Chondrocyte (in vitro differentiated cells): ENCODE measurements at places on chromosomes 6 and 20. TPM values are rescaled to one million over a fixed set of nuclear protein-coding genes. Genes with fewer than 3 reads are reported as not detected.

The HRH3 gene
- total RNA-seq = not detected in 3 replicates

- no peak overlapping the region for H3K27ac ChIP-seq
- no peak overlapping the region for H3K4me3 ChIP-seq
- no peak for DNase-seq
- H3K27me3 ChIP-seq = no peaks in the 10 kb centered on the region
- no peaks in the 10 kb centered on the region for H3K4me1 ChIP-seq
These were observed 911.1 kb upstream of the MAN1A1 start for GRCh38 chr6:120260636-120261035.

DNA sequence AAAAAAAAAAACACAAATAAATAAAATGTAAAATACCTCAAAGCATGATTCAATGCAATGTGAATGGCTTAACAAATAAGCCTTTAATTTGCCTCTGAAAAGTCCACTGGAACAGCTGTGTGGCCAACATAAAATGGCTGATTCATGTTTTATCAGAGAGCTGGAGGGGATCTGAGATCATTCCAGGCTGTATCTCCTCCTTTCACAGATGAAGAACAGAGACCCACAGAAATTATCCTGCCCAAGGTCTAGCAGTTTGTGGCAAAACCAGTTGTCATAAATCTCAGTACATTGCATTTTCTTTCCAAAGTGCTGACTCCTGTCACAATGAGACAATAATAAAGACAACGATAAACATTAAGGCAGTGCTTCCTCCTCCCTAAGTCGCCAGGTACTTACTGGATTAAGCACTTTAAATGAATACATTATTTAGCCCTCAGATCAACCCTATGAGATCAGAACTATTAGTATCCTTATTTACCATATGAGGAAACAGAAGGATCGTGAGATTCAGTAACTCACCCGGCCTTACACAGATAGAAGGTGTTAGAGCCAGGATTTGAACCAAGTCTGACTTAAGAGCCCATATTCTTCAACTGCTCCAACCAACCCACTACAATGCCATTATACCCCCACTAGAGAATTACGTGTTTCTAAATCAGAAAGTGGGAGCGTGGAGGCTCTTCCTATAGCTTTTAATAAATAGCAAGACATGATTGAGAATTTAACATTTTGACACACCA lies 118.3 kb downstream of the KIF13A start:
- no peak overlapping the region for H3K27ac ChIP-seq
- H3K4me1 ChIP-seq = peaks cover 45% of the 10 kb centered on the region
- no peak for DNase-seq
- peaks cover 2% of the 10 kb centered on the region for H3K36me3 ChIP-seq

The ADGRF5 gene
- 0.67 to 0.95 TPM in 2 of 3 replicates, not detected in the other for total RNA-seq

- H3K27ac ChIP-seq = no peak overlapping the region
- DNase-seq = no peak
- H3K4me3 ChIP-seq = no peak overlapping the region
These were observed 88.1 kb downstream of the GRM4 start for GRCh38 chr6:34057790-34058189.

DNA sequence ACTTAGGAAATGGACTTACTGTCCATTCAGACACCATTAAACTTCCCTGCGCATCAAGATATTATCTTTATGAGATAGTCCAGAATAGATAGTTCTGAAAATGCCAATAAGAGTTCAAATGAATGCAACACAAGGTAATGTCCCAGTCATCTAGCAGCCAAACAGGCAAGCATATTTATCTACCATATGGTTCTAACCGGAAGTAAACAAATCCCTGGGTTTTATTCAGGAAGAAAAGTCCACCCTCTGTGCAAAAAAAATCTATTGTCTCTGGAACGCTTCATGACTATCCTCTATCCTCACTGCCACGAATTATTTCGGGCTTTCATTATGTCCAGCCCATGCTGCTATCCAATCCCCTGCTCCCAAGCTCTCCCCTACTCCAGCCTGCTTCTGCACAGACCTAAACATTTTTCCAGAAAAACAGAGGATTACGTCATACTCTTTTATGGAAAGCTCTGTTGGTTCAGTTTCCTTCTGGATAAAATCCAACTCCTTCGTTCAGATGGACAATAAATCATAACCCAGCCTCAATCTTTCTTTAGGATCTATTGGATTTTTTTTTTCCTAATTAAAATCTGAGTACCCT lies 11.4 kb downstream of the PPIL6 start:
- no peak overlapping the region for H3K27ac ChIP-seq
- no peaks in the 10 kb centered on the region for H3K4me1 ChIP-seq
- no peak for DNase-seq

GRCh38 chr6:147870506-147871110 lies 362.1 kb downstream of the SAMD5 start:
- peaks cover 39% of the 10 kb centered on the region for H3K4me1 ChIP-seq
- DNase-seq = no peak
- no peaks in the 10 kb centered on the region for H3K36me3 ChIP-seq
- H3K27me3 ChIP-seq = no peaks in the 10 kb centered on the region

The DNAAF9 gene
- 14.8 to 17.8 TPM (median 16.8 TPM) in 3 replicates for total RNA-seq

The CST1 gene
- total RNA-seq = not detected in 3 replicates

The FABP7 gene
- not detected in 3 replicates for total RNA-seq

- H3K4me1 ChIP-seq = peaks cover 19% of the 10 kb centered on the region
- no peak overlapping the region for H3K27ac ChIP-seq
- no peak overlapping the region for H3K4me3 ChIP-seq
These were observed 1.0 kb downstream of the NUDT3 start for GRCh38 chr6:34391473-34391785.

The DNPH1 gene
- total RNA-seq = 22.8 to 34.1 TPM (median 24.5 TPM) in 3 replicates

DNA sequence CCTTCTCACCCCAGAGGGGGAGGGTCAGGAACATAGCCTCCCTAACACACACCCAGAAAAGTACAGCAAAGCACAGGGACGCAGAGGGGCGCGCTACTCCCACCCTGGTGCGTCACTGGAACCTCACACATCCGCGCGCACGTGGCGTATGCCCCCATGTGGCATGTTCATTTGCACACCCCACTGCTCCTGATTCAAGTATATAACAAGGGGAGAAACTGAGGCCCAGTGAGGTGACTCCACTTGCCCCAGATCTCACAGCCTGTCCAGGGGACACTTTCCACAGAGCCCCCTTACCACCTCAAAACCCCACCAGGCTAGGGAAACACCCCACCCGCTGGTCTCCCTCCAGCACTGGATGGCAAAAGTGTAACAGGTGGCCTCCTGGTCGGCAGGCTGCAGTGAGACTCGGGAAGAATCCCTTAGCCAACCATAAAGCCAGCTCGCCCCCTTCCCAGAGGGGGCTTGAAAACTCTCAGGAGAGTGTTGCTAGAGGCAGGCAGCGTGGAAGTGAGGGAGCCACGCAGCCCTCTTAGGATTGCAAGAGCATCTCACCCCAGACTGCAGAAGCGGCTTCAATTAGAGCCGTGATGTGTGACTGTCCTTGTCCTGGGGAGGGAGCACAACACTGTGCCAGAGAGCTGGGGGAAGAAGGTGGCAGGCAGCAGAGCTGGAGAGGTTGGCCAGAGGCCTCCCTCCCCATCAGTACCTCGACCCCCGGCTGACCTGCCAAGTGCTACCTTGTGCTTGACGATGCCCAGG lies at the start of gene GRM4:
TSS of gene GRM4 (minus strand) at position 67 of the 762 bp plus-strand sequence. CDS start 12,591 bp downstream, outside the sequence.
- no peak within 1 kb of the TSS for H3K27ac ChIP-seq
- peaks cover 11% of the 10 kb centered on the region for H3K4me1 ChIP-seq
- DNase-seq = peak; percentile 71
- H3K36me3 ChIP-seq = no peaks in the 10 kb centered on the region

GRCh38 chr20:8934362-8934761 lies 134.5 kb upstream of the PLCB4 start:
- DNase-seq = no peak
- no peak overlapping the region for H3K27ac ChIP-seq
- peaks cover 13% of the 10 kb centered on the region for H3K4me1 ChIP-seq
- H3K27me3 ChIP-seq = no peaks in the 10 kb centered on the region

The SLC17A2 gene
- not detected in 3 replicates for total RNA-seq

GRCh38 chr20:24747010-24747712 lies 201.9 kb upstream of the CST7 start:
- H3K27me3 ChIP-seq = no peaks in the 10 kb centered on the region
- peaks cover 2% of the 10 kb centered on the region for H3K36me3 ChIP-seq
- no peak overlapping the region for H3K4me3 ChIP-seq
- H3K27ac ChIP-seq = no peak overlapping the region

GRCh38 chr6:110093981-110094380 lies 85.5 kb downstream of the WASF1 start:
- peaks cover 20% of the 10 kb centered on the region for H3K4me1 ChIP-seq
- no peak overlapping the region for H3K4me3 ChIP-seq
- DNase-seq = no peak
- no peak overlapping the region for H3K27ac ChIP-seq
- no peaks in the 10 kb centered on the region for H3K27me3 ChIP-seq

The PTK7 gene
- total RNA-seq = 282 to 293 TPM (median 288 TPM) in 3 replicates

The UCKL1 gene
- 24.3 to 27.5 TPM (median 27.2 TPM) in 3 replicates for total RNA-seq

The MOCS1 gene
- 13.3 to 36.6 TPM (median 35.2 TPM) in 3 replicates for total RNA-seq

DNA sequence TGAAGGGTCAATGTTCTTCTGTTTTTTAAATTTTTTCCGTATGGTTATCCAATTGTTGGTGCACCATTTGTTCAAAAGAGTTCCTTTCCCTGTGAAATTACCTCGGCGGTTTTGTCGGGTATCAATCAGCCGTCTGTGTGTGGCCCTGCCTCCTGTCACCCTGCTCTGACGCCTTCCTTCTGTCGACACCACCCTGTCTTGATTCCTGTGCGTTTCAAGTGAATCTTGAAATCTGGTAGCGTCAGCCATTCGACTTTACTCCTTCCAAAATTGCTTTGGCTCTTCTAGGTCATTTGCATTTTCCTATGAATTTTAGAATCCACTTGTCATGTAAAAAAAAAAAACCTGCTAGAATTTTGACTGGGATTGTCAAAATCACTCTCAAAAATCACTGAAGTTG lies 181.1 kb downstream of the CDH4 start:
- H3K4me1 ChIP-seq = peaks cover 18% of the 10 kb centered on the region
- H3K27ac ChIP-seq = no peak overlapping the region
- no peaks in the 10 kb centered on the region for H3K36me3 ChIP-seq

DNA sequence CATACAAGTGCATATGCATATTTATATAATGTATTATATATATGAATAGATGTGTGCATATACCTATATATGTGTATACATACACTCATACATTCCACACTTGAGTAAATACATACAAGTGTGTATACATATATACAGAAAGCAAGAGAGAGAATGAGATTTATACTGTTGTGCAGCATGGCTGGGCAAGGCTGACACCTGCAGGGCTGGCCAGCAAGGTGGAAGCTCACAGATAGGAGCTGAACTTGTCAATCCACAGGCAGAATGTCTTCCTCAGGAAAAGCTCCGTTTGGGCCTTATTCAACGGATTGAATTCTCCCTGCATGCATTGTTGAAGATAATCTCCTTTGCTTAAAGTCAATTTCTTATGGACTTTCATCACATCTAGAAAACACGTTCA lies 256.7 kb downstream of the ZNF217 start:
- no peaks in the 10 kb centered on the region for H3K4me1 ChIP-seq
- H3K36me3 ChIP-seq = no peaks in the 10 kb centered on the region
- no peaks in the 10 kb centered on the region for H3K27me3 ChIP-seq
- H3K27ac ChIP-seq = no peak overlapping the region
- DNase-seq = no peak
- H3K4me3 ChIP-seq = no peak overlapping the region

The MATN4 gene
- 0.10 to 0.26 TPM in 2 of 3 replicates, not detected in the other for total RNA-seq

The ARMH2 gene
- total RNA-seq = not detected in 3 replicates

The IL17F gene
- total RNA-seq = not detected in 3 replicates

DNA sequence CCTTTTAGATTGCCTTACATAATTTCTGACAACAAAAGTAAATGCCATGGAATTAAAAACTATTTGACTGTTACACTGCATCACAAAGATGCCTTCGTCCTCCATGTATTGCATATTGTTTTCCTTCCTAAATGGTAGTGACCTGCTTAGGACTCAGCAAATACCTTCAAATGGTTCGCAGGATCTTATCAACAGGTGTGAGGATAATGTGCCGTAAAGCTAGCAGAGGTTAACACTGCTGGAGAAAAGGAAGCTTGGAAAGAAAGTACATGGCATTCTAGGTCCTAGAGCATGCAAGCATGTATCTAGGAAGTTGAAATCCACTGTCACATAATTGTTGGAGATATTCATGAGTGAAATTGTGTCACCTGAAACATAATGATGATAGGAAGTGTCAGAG lies 5.5 kb downstream of the CLVS2 start:
- H3K4me3 ChIP-seq = no peak overlapping the region
- peaks cover 55% of the 10 kb centered on the region for H3K27me3 ChIP-seq

The KHDRBS2 gene
- not detected in 3 replicates for total RNA-seq

DNA sequence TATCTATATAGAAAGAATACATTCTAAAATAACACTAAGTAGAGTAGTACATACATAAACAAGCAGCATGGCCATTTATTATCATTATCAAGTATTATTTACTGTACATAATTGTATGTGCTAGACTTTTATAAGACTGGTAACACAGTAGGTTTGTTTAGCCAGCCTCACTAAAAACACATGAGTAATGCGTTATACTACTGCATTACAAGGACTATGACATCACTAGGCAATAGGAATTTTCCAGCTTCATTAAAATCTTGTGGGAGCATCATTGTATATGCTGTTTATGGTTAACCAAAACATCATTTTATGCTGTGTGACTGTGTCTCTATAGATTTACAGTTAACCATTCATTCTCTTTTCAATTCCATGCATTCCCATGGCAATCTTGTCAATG lies 131.7 kb upstream of the HDGFL1 start:
- H3K36me3 ChIP-seq = no peaks in the 10 kb centered on the region
- no peak overlapping the region for H3K4me3 ChIP-seq
- no peak for DNase-seq
- no peak overlapping the region for H3K27ac ChIP-seq

- H3K27me3 ChIP-seq = peaks cover 17% of the 10 kb centered on the region
- H3K36me3 ChIP-seq = no peaks in the 10 kb centered on the region
- H3K4me3 ChIP-seq = peak overlapping the region; percentile 64
- DNase-seq = no peak
These were observed 130.2 kb upstream of the AKIRIN2 start for GRCh38 chr6:87832025-87832825.

The LAMA5 gene
- 156 to 368 TPM (median 355 TPM) in 3 replicates for total RNA-seq

The HFE gene
- total RNA-seq = 6.1 to 7.5 TPM (median 6.4 TPM) in 3 replicates

- no peaks in the 10 kb centered on the region for H3K36me3 ChIP-seq
- no peak overlapping the region for H3K27ac ChIP-seq
- peaks cover 47% of the 10 kb centered on the region for H3K27me3 ChIP-seq
- H3K4me3 ChIP-seq = no peak overlapping the region
These were observed 241.1 kb downstream of the PREX1 start for GRCh38 chr20:48586730-48587129.

The SOX18 gene
- 2.1 to 2.8 TPM (median 2.3 TPM) in 3 replicates for total RNA-seq

GRCh38 chr6:53015486-53015885 lies 20.4 kb upstream of the GSTA4 start:
- peaks cover 23% of the 10 kb centered on the region for H3K4me1 ChIP-seq
- H3K4me3 ChIP-seq = no peak overlapping the region
- no peak for DNase-seq
